Hematopoietic multipotent progenitor cell treated with erythropoietin and hydrocortisone succinate and interleukin-3 and kit ligand, for 15 days (in vitro differentiated cells): ENCODE measurements at places on chromosomes 6 and 20.

DNA sequence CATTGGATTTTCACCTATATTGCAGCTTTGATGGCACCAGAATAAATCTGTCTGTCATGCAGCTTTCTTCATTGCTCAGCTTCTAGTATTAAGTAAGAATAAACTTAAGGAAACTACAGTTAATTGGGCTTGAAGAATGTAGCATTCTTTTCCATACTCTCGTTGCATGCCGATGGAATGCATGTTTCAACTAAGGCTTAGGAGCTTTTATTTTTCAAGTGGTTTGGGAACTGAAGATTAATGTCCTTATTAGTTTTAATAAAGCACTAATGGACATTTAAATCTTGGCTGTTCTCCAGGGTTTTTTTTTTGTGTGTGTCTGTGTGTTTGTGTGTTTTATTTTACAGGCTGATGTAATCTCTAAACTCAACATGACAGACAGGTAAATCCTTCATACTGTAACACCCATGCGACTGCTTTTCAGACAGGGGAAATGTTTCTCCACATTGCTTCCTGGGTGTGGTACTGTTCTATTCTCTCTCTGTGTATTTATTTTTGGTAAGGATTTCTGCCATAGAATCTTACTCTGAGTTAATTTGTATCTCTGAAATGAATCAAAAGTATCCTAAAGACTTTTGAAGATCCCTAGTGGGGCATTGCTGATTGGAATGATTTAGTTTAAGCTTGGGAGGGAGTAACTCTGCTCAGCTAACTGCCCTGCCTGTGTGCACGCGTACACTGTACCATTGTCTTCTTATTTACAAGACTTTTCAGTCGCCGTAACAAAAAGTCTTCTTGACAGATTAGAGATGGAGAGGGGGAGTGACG lies 38.0 kb downstream of the SLC9A8 start:
- no peak for DNase-seq

DNA sequence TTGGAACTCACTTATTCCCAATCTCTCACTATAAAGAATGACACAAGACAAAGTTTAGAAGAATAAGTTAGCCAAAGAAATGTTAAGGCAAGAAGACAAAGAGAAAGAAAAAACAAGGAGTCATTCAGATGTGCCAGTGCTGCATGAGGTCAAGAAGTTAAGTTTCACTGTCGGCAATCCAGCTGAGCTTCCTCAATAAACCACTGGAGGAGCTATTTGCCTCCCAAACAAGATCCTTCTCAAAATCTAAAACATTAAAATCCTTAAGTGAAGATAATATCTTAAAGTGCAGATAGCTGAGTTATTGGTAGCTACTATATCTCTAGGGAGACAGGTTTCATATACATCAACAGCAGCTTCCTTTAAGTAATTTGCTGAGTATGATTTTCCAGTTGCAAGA lies 512.3 kb downstream of the HDGFL1 start:
- no peak for DNase-seq

GRCh38 chr6:119148098-119148824 lies 69.8 kb upstream of the FAM184A start:
- DNase-seq = peak; percentile 77

GRCh38 chr6:158316022-158316421 lies 3.8 kb downstream of the TULP4 start:
- DNase-seq = no peak

DNA sequence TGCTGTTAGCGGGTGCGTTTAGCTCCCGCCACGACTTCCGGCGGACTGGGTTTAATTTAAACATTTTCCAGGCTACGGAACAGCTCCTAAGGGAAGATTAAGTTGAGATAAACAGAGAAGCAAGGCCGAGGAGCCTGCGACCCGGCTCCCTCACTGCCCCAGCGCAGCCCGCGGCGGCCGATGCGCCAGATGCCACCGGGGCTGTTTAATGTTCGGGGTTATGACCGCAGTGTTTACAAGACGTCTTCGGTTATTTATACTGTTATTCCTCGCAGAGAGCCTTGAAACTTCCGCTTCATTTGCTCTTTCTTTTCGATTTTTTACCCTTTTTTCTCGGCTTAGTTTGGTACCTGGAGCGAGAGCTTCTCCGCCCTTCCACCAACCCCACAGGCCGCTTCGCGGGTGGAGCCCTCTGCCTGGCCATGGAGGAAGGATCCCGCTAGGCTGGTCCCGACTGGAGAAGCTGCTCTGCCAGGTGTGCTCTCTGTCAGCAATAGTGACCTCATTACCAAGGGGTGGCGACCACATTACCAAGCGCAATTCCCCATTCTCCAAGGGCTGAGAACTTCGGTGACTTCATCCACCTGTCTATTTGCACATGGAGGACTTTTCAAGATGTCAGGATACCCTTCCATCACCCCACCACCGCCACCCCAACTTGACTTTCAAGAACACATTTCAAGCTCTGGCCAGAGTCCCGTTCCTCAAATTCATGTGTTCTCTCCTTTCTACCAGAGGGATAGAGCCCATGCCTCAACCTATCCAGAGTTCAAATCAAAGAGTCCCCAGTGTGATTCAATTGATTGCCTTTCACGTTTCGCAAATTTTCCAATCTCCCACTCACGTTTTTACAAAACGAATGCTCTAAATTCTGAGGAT lies 4.1 kb downstream of the TCF21 start:
- no peak for DNase-seq

DNA sequence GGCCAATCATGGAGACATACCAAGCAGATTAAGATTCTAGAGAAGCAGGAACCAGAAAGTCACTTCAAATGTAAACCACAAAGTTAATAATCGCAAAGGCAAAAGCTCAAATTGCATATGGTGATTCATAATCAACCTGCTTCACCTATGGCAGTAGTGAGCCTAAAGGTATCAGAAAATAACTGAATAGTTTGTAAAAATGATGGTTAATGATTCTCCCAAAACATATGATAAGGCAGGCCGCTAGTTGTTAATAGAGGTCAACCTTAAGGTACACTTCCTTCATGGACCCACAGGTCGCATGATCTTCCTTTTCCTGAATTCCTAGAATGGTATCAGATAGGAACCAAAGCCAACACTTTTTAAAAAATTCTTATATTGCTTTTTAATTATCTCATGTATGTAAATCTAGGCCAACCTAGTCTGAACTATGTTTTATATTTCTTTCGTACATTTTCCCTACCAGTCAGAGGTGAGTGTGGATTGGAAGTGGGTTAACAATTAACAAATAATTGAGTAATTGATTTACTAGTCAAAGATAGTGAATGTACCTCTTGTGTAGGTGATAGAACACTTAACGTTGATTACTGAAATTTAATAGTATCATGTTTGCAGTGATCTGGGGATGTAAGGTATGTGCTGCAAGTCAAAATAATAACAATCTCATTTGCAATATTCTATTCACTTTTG lies 16.4 kb downstream of the TAAR2 start:
- no peak for DNase-seq

DNA sequence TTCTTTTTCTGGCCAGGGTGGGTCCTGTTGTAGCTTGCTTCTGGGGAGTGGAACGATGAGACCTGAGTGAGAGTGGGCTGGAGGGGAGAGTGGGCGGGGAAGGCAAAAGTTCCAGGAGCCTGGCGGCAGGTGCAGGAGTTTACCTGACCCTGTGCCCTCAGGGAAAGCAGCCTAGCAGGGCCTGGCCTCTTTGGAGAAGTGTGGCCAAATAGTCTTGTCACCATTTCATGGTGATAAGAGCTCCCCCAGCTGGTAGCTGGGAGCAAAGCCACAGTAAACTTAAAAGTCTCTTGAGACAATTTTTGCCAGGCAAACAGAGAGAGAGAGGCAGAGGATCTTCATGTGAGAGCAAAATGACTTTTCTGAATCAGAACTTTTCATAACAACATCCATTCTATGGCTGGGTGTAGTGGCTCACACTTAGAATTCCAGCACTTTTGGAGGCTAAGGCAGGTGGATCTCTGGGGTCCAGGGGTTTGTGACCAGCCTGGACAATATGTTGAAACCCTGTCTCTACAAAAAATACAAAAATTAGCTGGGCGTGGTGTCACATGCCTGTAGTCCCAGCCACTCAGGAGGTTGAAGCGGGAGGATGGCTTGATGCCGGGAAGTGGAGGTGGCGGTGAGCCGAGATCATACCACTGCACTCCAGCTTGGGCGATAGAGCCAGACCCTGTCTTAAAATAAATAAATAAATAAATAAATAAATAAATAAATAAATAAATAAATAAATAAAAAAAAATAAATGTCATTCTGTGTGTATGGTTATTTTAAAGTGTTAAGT lies 161.8 kb upstream of the SCGN start:
- DNase-seq = peak; percentile 89

DNA sequence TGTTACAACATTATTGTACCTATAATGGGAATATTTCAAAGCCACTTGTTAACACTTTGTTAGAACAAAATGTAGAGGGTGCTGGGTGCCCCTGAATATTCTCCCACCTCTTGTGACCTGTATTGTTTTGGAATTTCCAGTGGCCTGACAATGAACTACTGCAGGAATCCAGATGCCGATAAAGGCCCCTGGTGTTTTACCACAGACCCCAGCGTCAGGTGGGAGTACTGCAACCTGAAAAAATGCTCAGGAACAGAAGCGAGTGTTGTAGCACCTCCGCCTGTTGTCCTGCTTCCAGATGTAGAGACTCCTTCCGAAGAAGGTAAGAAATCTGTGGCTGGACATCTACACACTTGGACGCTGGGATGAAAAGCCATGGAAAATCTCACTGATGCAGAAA lies 28.9 kb downstream of the PLG start:
- DNase-seq = no peak
